ENCODE measurements at places on chromosomes 3 and 15. TPM values are rescaled to one million over a fixed set of nuclear protein-coding genes. Genes with fewer than 3 reads are reported as not detected.

LIPH gene
- 0.21 TPM for total RNA-seq

TEX55 gene
- total RNA-seq: not detected

CNTN3 gene
- total RNA-seq: 0.14 TPM

GOLGA8J gene
- not detected for total RNA-seq

TRH gene
- total RNA-seq: 0.59 TPM

SHQ1 gene
- 22.5 TPM for total RNA-seq

DNA sequence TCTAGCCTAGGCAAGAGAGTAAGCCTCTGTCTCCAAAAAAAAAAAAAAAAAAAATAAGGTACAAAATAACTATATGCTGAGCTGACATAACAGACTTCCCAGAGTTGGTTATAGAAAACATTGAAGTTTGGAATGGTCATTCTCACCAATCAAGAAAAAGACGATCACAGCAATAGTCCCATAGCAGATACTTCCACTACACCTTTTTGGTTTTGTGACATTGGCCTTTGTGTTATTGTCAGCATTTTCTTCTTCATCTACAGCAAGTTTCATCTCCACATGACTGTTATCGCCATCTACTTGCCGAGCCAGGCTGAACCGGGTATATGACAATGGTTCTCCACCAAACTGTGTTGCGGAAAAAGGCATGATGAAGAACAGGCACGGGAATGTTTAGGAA lies 6.9 kb downstream of the TFRC start:
- DNase-seq: no peak

- peak; percentile 42 for DNase-seq
Observed at GRCh38 chr3:27719314-27720003, 2.7 kb downstream of the EOMES start.

DNA sequence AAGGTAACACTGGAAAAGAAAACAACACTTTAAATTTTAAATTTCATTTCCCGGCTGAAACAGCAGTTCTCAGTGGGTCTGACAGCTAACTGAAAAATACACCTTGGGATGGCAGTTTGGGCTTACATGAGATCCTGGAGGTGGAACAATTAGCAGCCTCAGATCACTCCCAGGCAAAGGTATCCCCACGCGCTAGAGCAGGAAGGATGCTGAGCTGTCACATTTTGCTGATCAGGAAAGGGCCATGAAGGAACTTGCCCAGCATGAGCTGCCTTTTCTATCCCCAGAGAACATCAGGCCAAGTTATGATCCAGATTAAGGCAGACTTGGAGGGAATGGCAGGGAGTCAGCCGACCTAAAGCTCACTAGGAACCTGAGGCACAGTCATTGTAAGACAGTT lies 204.8 kb upstream of the SLC2A2 start:
- DNase-seq: no peak

- DNase-seq: no peak
Observed at GRCh38 chr3:189974359-189974758, 146.3 kb downstream of the P3H2 start.

DNA sequence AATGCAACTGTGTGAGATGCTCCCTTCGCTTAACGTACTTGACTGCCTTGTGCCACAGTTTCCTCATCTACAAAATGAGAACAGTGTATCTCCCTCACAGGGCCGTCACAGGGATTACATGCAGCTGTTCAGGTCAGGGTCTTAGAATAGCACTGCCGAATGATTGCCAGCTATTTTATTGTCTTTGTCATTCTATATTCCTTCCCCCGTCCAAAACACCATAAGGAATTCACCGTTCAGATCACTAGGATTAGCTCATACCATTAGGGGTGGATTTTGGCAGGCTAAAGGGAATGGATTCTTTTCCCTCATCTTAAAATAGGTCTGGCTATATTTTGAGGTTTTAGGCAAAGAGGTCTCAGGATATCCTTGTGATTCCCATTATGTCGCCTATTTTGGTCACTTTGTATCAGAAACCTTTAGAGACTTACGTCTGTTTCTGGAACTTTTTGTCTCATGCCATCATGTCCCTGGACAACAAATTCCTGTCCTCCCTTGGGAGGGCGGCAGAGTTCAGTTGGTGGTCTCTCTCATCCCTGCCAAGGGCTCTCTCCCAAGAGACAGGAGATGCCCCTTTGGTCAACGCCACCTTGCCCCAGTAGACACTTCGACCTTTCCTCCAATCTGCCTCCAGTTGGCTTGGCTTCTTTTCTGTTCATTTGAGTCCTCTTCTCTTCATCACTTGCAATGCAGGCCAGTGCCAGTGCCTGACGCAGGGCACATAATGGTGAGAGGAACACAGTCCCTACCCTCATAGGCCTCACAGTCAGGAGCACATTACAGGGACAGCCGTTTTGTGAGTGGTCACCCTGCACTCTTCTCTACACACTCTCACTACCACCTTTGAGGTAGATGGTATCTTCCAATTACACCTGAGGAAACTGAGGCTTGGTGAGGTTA lies 171.6 kb upstream of the BHLHE40 start:
- no peak for DNase-seq

GRCh38 chr3:21294768-21295167 lies 456.2 kb downstream of the ZNF385D start:
- no peak for DNase-seq

- DNase-seq: no peak
Observed at GRCh38 chr3:184148076-184148475, 7.1 kb upstream of the DVL3 start.

DNA sequence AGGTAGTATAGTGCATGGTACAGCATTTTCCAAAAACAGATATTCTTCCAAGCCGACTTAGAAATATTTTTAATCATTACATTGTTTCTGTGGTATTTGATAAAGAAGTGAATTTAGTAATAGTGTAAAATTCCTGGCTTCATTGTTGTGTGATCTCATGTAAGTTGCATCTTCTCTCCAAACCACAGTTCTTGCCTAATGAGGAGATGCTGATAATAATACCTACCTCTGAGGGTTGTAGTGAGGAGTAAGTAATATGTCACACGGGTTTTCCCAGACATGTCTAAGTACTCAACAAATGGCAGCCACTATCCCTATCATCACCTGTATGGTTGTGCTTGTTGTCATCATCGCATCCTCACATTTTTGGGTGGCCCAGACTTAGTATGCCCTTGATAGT lies 167.3 kb downstream of the SLCO3A1 start:
- no peak for DNase-seq

DNA sequence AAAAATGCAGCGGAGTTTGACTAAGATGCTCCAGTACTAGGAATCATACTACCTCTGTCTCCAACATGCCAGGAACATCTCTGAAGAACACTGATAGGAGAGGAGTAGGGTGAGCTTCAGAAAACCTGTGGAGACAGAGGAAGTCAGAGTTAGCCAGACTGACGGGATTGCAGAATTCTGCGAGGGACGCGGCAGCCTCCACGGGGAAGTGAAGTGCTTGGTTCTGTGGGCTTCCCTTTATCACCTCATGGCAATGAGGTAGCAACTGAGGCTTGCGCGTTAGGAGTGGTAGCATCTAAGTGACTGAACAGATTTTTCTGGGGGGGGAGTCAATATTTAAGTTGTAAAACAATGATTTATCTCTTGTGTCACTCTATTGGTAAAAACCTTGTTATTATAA lies 226.3 kb downstream of the MCTP2 start:
- DNase-seq: no peak

DNA sequence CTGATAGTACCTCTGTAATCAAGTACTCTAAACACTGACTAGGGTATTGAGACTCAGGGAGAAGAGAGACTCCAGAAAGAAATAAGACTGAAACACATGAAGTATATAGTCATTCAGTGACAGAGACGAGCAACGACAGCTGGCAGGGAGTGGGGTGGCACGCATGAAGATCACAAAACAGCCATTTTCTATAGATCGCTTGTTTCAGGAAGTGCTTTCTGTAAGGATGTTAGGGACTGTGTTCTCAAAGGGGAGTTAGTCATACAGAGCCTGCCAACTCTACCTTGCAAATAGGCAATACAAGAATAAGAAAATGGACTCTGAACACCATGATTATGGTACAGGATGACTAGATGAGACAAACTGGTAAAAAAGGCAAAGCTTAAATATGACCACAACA lies 139.5 kb downstream of the TBL1XR1 start:
- DNase-seq: no peak

- no peak for DNase-seq
Observed at GRCh38 chr15:31497838-31498237, 171.2 kb downstream of the KLF13 start.

DNA sequence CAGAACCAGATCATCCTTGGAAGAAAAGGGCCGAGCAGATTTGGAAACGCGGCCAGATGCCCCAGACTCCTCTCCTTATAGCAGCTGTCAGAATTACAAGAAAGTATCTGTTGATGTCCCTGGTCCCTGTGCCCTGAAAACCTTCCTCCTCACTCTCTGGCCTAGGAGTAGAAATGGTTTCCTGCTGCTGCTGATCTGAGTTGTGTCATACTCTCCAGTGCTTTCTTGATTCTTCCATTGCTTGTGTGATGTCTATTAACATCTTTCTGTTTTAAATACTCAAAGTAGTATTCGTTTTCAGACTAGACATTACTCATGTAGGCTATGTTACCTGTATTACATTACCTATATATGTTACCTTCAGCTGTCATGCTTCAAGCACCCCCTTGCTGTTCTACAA lies 26.8 kb upstream of the HERC1 start:
- DNase-seq: no peak

DNA sequence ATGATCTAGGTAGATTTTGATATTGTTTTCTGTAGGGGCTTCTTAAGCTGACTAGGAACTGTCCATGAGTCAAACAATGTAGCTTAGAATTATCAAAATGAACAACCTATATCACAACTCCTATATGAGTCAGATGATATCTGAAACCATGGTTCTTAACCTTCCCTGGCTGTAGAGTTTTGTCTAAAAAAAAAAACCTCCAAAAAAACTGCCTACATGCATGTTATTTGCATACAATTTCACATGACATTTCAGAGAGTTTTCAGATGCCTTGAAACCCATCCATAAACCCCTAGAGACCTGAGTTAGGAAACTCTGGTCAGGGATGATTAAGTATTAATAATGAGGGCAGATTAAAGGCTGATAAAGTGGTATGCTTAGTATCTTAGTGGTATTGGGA lies 157.0 kb downstream of the CHST2 start:
- no peak for DNase-seq
